ENCODE measurements at places on chromosomes 1 and 21.

DNA sequence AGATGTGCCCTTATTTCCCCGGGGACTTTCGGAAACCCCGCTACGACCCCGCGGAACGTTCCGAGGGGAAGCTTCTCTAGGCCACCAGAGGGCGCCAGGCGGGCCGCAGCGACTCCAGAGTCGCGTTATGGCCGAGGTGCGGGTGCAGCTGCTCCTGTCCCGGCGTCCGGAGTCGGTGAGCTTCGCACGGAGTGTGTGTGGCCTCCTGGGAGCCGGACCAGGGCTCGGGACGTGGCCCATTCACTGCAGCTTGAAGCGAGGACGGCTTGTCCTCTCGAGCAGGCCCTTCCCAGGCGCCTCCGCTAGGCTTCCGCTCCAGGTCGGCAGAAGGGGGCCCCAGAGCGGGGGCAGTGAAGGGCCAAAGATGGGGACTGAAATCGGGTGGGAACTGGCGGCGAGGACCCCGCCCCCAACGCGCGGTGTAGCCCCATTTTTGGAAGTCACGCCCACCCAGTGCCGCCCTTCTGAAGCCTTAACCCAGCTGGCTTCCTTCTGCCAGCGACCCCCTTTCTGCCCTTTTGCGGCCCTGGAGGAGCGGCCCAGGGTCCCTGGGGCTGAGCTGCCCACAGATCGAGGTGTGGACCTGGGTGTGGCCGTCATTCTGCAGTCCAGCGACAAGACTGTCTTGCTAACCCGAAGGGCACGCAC lies at the start of gene NUDT17:
NUDT17 (plus strand) TSS at position 117 of the 648 bp plus-strand sequence; CDS start at position 128, 11 bp downstream.
- no peak for DNase-seq

DNA sequence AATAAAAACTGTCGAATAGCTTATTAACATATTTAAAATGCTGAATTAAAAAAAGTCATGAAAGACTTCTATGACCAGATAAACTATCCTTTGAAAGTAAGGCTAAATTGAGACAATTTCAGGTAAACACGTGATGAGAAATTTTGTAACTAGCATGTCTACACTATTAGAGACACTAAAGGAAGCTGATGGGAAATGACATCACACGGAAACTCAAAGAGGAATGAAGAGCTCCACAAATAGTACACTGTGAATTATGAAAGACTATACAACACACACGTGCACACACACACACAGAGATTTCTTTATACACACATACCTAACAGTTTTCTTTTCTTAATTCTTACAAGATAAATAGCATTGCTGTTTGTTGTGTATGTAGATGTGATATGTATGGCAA lies 70.9 kb upstream of the PLA2G4A start:
- no peak for DNase-seq

DNA sequence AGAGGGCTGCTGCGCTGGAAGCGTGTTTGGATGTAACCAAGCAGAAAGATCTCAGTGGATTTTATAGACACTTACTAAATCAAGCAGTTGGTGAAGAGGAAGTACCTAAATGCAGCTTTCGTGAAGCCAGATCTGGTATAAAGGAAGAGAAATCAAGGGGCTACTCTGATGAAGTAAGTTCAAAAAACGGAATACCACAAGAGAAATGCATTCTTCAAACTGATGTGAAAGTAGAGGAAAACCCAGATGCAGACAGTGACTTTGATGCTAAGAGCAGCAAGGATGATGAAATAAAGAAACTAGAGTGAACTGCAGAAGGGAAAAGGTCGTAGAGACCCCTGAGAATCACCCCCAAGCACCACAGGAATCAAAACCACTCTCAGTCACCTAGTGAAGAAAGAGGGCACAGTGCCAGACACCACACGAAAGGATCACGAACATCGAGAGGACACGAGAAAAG lies 40.8 kb upstream of the NEXN start:
- no peak for DNase-seq

- no peak for DNase-seq
Observed at GRCh38 chr21:45920824-45921600, 60.6 kb upstream of the COL6A1 start.

- no peak for DNase-seq
Observed at GRCh38 chr1:111909030-111909429, 80.4 kb downstream of the KCND3 start.

DNA sequence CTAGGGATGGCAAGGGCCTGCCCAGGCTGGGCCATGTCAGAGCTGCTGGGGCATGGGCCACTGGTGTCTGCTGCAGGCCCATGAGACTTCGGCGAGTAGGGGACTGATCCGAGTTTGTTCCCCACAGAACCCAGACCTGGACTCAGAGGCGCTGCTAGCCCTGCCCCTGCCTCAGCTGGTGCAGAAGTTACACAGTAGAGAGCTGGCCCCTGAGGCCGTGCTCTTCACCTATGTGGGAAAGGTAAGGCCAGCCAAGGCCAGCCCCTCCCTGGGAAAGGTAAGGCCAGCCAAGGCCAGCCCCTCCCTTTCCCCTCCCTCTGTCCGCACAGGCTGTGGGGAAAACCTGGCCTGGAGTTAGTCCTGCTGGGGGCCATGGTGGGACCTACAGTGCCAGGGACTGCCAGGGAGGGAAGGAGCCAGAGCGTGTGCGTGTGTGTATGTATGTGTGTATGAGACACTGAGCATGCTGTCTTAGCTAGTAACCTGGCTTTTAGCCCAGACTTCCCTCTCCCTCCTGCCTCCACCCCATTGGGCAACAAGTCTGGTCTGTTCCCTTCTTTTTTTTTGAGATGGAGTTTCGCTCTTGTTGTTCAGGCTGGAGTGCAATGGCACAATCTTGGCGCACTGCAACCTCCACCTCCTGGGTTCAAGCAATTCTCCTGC lies 8.0 kb downstream of the FAAH start:
- DNase-seq = no peak

GRCh38 chr1:237779356-237779755 lies 111.4 kb downstream of the ZP4 start:
- DNase-seq = no peak

- DNase-seq = no peak
Observed at GRCh38 chr1:84271441-84272151, 29.9 kb upstream of the SAMD13 start.

DNA sequence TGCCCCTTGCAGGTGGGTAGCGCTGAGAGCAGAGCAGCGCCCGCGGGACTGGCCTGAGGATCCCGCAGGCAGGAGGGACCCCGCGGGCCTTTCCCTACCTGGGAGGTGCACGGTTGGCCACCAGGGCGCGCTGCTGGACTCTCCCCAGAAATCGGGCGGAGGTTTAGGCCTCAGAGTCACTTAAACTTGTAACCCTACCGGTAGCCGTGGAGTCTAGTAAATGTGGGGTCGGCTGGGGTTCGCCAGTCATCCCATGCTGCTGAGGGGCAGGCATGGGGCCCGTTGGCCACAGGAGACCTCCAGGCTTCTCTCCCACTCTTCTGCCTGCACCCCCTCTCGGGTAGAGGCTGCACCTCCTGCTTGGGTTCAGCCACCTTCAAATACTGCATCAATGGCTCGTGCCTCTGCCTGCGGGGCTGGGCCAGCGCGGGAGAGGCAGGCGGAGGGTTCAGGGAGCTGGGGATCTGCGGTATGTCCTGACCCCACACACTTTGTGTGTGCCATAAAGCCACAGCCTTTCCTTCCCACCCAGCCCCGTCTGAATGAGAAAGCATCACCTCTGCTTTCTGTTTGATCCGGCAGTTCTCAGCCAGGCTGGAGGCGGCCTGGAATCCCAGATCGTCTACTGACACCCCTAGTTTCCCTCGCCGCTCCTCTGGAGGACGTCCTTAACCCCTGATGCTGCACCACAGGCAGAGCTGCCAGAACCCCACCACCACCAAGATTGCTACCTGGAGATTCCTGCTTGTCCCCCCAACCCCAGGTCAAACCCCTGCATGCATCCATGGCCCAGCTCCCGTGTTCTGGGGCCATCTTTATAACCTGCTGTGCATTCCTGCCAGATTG lies 12.3 kb upstream of the GSTM4 start:
- DNase-seq = no peak

GRCh38 chr1:56979986-56980755 lies 14.4 kb upstream of the C8B start:
- no peak for DNase-seq

GRCh38 chr1:23526329-23527041 lies 4.5 kb downstream of the E2F2 start:
- DNase-seq = no peak

GRCh38 chr1:184408580-184408979 lies 21.8 kb downstream of the C1orf21 start:
- DNase-seq = no peak

DNA sequence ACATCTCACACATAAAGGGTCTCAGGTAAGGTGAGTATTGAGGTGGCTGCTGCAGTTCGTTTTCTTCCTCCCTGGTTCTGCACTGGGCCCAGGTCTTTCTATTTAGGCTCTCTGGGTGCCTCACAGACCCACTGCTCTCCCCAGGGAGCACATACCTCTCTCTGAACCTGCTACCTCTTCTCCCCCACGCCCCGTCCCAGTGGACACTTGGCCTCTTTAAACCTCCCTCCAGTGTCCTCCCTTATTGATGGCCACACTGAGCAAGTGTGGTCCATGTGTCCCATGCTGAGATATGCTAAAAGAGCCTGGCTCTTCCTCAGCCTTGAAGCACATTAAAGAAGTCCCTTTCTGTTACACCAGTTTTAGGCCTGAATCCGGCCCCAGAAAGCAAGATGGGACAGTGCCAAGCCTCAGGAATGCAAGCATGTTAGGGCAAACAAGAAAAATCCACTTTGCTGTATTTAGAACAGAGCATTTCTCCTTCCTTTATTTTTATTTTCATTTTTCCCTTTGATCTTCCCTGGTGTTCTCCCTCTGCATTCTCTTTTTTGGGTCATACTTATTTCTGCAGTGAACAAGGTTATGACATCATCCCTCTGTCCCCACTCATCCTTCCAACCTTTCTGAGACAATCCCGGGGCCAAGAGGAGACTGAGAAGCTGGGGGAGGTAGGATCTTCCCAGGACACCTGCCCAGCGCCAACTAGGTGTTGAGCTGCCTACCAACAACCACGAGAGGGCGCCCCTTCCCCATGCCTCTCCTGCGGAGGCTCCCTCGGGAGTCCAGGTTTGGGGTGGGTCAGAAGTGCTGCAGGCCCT lies 5.0 kb upstream of the CHI3L2 start:
- no peak for DNase-seq

- no peak for DNase-seq
Observed at GRCh38 chr1:181061891-181062835, 26.3 kb upstream of the IER5 start.

- DNase-seq = no peak
Observed at GRCh38 chr1:61109158-61109557, 26.8 kb downstream of the NFIA start.

DNA sequence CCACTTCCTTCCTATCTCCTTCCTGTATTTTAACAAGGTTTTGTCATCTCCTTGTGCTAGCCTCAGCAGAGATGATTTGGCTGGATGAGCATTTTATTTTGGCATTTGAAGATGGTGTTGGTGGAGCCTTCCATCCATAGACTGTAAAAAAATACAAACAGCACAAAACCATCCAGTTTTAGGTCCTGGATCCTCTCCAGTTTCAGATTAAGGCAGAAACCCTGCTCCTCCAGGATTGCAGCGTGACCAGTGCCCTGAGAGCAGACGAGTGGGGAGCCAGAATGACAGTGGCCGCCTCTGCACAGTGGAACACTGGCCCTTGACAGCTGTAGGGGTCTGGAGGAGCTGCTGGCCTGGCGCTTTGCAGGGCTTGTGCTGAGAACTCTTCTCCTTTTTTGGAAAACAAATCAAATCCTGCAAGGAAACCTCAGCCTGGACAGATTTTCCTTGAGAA lies 72.2 kb upstream of the GADD45A start:
- no peak for DNase-seq

- no peak for DNase-seq
Observed at GRCh38 chr1:19484338-19484797, 971 bp downstream of the CAPZB start.

- DNase-seq = no peak
Observed at GRCh38 chr1:40450495-40451237, 390 bp downstream of the ZFP69B start.

DNA sequence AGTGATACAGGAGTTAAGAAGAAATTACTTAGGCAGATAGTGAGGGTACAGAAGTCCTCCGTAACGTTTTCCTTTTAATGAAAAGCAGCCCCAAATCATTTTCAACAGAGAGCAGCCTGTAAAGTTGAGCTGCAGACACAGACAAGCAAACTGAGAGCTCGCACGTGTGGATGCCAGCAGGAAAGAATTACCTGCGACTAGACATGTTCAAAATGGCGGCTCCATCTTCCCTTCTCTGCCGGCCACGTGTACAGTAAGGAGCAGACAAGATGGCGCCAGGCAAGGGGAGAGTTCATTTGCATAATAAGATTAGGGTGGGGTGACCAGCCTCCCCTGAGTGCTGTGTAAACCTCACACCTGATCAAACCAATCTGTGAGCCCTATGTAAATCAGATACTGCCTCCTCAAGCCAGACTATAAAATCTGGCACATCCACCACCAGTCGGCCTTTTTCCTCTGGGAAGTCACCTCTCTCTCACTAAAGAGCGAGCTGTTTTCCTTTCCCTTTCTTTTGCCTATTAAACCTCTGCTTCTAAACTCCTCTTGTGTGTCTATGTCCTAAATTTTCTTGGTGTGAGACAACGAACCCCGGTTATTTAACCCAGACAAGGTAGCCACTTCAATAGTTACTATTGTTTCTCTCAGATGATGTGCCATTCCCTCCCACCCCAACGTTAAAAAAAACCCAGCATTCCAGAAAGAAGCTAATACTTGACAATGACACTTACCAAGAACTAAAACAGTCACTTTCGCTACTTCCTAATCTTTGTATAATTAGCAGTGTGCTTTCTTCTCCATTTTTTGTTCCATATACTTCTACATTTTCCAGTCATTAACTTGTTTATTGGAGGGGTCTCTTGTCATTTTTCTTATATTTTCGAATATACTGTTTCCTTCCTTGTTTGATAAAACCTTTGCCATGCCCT lies 27.4 kb downstream of the DUSP10 start:
- DNase-seq = no peak

GRCh38 chr1:10252508-10252907 lies 42.1 kb downstream of the KIF1B start:
- DNase-seq = no peak

DNA sequence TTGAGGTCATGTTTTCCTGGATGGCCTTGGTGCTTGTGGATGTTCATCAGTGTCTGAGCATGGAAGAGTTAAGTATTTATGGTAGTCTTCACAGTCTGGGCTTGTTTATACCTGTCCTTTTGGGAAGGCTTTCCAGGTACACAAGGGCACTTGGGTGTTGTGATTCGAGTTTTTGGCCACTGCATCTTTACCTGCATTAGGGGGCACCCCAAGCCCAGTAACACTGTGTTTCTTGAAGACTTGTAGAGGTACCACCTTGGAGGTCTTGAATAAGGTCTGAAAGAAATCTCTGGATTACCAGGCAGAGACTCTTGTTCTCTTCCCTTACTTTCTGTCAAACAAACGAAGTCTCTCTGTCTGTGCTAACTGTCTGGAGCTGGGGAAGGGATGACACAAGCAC lies 34.4 kb upstream of the ROR1 start:
- no peak for DNase-seq
